ENCODE measurements at places on chromosomes 1 and 21.

GRCh38 chr21:17819114-17819876, at the start of gene C21orf91:
Gene C21orf91, minus strand, starts transcription at chr21:17819356. Its CDS starts 1,038 bp downstream, at chr21:17818318.
- peak; percentile 88 for DNase-seq

- peak; percentile 70 for DNase-seq
Observed at GRCh38 chr1:15128520-15129313, 24.8 kb upstream of the TMEM51 start.

DNA sequence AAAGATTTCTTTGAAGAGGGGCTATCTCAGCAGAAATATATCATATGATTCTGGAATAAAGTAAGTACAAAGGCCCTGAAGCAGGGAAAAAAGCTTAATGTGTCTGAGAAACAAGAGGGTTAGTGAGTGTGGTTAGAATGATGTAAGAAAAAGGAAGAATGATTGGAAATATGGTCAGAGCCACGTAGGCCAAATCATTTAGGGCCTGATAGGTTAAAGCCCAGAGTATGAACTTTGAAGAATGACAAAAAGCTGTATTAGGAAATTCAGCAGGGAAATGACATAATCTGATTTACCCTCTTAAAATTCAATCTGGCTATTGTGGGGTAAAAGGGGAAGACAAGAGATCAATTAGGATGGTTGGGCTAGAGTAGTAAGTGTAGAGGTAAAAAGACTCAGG, 69.0 kb upstream of the MUTYH start:
- DNase-seq = no peak

DNA sequence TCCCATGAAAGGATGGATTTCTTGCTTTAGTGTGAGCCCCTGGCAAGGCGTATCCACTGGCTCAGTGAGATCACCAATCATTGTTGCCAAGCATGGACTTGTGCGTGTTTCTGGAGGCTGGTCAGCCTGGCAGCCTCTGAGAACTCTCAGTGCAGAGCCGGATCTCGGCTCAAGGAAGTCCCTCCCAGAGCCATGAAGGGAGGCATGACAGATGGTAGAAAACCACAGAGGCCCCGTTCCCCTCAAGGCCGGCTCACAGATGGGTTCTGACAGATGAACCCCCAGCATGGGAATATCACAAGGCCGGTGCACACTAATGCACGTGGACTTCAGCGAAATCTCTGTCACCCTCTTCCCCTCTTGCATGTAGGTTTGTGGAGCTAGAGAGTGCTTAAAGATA, 290.5 kb downstream of the AJAP1 start:
- DNase-seq = no peak

GRCh38 chr1:160210561-160210960, 5.4 kb downstream of the PEA15 start:
- no peak for DNase-seq

- peak; percentile 18 for DNase-seq
Observed at GRCh38 chr1:31460027-31460426, 47.0 kb downstream of the SERINC2 start.

GRCh38 chr1:54001591-54001990, 16.4 kb downstream of the LDLRAD1 start:
- DNase-seq = no peak

DNA sequence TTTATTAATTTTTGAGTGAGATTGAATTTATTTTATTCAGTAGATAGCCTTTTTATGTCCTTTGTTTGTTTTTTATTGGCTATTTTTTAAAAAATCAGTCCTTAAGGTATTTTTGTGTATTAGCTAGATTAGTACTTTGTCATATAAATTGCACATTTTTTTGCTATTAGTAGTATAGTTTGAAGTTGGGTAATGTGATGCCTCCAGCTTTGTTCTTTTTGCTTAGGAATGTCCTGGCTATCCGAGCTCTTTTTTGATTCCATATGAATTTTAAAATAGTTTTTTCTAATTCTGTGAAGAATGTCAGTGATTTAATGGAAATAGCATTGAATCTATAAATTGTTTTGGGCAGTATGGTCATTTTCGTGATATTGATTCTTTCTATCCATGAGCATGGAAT, 80.4 kb downstream of the MAN1A2 start:
- peak; percentile 21 for DNase-seq

- peak; percentile 29 for DNase-seq
Observed at GRCh38 chr1:36083635-36084496, at the start of gene TEKT2. Gene TEKT2, plus strand, starts transcription at chr1:36084094. Its CDS starts 828 bp downstream, at chr1:36084922.

- no peak for DNase-seq
Observed at GRCh38 chr1:218617986-218618385, 272.9 kb downstream of the TGFB2 start.

GRCh38 chr1:39733161-39733560, 5.5 kb upstream of the PPIE start:
- DNase-seq = no peak

DNA sequence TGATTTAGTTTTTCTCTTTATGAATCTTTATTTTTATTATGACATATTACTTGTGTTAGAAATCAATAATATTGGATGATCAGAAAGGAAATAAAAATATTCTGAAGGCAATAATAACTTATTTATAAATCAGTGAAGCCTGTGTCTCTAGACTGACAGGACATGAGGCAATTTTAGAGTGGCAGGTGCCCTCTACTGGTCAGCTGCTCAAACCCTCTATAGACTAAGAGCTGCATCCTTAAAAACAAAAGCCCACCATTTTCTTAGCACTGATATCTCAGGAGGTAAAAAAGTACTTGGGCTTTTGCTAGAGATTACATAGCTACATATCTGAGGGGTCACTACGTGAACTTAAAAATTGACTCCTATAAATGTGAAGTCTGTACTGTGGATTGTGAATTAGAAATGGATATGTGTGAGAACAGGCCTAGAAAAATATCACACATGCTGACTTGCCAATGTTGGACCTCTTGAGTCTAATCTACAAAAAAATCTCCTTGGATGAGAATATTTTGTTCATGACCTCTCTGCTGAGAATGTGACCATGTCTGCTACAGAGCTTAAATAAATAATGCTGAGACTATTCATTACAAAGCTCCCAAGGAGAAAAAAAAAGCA, 597.9 kb upstream of the ADAMTS5 start:
- DNase-seq = peak; percentile 69

DNA sequence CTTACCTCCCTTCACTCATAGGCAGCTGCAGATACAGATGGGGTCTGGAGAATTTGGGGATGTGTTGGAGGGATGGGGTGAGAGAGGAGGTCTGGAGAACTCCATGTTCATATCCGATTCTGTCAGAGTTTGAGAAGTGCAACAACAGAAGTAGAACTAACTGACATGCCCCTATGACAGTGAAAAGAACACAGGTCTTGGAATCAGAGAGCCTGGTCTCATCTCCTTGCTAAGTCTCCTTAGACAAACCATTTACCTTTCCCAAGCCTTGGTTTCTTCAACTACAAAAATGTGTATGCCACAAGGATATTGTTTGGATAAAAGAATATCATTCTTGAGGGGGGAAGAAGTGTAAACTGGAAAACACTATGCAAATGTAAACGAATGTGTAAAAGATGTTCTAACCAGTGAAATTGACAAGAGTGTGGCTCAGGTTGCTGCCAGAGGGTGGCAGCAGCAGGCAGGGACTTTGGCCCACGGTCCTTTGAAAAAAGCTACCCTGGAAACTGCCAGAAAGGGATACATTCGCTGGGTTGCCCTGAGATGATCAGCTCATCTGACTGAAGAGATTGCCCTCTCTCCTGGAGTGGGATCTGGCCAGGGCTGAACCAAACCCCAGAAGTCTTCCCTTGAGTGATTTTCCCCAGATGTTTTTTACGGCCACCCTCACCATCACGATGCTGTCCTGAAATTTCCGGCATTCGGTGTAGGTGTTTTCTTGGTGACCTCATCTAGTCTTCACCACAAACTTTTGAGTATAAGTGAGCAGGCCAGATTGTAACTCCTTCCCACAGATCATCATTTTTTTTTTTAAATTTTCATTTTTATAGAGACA, 17.0 kb upstream of the CD2 start:
- DNase-seq = peak; percentile 60

GRCh38 chr1:30417701-30418046, 305.7 kb downstream of the MATN1 start:
- no peak for DNase-seq

GRCh38 chr1:167893798-167894197, 20.1 kb downstream of the ADCY10 start:
- no peak for DNase-seq

DNA sequence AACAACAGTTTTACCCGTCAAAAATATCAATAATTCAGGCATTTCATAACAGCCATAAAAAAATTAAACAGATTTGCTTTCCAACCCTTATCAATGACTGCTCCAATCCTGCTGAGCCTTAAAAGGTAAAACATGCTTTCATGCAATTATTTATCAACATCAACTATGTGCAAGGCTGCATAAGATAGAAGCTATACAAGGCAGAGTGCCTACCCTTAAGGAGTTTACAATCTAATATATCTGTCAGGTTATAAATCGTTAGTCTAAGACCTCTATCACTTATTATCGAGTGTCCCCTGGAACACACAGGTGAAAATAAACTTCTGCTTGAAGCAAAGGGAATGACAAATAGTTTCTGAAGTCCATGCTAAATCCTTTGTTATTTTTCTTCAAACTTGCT, 1.8 kb downstream of the ERRFI1 start:
- DNase-seq = no peak

- DNase-seq = no peak
Observed at GRCh38 chr1:218665221-218665620, 320.1 kb downstream of the TGFB2 start.

GRCh38 chr21:44773291-44773932, 28.2 kb downstream of the UBE2G2 start:
- DNase-seq = no peak

DNA sequence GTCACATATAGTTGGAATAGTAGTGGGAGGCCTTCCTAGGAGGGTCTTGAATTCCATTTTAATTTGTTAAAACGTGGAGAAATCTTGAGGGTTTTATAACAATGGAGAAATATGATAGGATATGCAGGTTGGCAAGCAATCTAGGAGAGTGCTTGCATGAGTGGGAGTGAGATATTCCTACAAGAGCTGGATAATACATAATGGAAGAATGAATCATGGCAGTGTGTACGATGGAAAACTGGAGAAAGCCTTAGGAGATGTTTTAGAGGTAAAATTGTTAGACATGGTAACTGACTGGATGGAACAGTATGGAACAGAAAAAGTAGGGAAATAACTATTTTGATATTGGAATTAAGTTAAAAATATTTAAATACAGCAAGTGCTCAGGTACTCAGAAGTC, 352.4 kb downstream of the PTBP2 start:
- no peak for DNase-seq

GRCh38 chr1:163170331-163170730, 32.4 kb downstream of the RGS5 start:
- peak; percentile 62 for DNase-seq

GRCh38 chr21:35357041-35357780, 308.1 kb upstream of the RUNX1 start:
- DNase-seq = no peak

DNA sequence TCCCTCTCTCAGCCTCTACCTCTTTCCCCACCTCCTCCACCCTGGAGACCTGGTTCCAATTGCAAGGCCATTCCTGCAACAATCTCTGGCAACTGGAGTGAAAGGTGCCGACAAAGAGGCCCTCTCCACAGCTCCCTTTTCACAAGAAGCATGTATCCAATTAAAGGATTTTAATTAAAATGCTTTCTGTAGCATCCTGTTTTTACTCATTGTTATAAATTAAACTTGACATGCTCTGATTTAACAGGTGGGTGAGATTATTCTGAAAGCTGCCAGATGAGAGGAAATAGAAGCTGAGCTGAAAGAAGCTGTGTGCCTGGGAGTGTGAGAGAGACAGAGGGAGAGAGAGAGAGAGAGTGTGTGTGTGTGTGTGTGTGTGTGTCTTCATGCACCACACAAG, 160.5 kb downstream of the TBX15 start:
- no peak for DNase-seq

DNA sequence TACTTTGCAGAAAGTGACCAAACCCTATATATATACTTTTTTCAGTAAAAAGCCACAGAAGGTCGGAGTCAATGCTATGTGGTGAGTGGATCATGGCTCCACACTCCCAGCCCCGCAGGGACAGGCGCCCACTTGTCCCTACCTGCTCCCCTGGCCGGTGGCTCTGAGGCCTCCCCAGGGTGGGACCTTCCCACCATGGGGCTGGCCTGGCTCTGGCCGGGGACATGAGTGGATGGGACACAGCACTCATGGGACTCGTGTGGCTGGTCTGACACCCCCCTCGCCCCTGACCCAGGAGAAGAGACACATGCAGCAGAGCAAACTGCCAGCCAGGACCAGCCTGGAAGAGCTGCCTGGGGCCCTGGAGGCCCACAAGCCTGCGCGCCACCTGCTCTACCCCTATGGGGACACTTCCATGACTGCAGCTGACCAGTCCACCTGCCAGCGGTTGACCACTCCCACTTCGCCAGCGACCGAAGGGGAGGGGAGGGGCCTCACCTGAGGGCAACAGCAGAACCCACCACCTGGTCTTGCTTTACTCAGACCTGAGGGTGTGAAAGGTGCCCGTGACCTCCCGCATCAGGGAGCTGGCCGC, 2.2 kb downstream of the SPATC1L start:
- DNase-seq = no peak

DNA sequence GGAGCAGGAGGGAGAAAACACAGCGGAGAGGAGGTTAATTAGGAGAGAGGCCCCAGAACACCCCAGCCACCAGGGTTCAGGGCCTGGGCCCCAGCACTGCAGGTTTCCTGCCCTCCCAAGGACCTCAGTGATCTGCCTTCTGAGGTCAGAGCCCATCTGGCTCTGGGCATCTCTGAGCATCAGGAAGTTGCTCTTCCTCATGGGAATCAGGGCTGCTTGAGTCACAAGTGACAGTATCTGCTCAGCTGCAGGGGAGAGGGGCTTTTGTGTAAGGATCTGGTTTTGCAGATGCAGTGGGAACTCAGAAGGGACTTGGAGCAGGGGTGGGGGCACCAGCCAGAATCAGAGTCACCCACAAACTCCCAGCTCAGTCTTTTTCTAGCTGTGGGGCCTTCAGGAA, 472.1 kb downstream of the PTPRU start:
- DNase-seq = peak; percentile 59

- DNase-seq = peak; percentile 44
Observed at GRCh38 chr1:83692524-83693381, 306.2 kb downstream of the TTLL7 start.

DNA sequence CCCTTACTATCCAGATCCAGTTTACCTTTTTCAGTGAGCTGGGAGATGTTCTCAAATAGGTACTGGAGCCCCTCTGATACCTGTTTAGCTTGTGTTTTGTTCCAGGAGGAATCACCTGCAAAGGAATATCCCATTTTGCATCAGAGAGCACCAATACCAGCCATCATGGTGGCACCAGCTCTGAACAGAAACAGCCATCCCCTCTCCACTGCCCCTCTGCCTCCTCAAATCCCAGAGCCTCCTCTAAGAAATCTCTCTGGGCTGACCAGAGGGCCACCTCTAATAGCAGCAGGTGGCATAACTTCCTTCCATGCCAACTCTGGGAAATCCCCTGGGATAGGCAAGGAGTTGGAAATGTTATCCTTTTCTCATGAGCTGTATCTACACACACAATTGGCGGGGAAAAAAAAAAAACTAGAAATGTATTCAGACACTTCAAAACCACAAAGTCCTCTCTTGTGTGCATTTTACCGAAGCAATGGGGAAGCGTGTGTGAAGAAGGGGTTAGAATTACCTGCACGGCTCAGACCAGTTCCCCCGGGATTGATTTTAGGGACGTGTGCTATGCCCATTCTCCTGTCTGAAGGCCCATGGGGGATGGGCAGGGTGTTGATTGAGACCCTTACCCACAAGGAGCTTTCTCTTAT, 2.4 kb downstream of the PGLYRP4 start:
- DNase-seq = no peak
